ENCODE measurements at places on chromosomes 7 and 10.

DNA sequence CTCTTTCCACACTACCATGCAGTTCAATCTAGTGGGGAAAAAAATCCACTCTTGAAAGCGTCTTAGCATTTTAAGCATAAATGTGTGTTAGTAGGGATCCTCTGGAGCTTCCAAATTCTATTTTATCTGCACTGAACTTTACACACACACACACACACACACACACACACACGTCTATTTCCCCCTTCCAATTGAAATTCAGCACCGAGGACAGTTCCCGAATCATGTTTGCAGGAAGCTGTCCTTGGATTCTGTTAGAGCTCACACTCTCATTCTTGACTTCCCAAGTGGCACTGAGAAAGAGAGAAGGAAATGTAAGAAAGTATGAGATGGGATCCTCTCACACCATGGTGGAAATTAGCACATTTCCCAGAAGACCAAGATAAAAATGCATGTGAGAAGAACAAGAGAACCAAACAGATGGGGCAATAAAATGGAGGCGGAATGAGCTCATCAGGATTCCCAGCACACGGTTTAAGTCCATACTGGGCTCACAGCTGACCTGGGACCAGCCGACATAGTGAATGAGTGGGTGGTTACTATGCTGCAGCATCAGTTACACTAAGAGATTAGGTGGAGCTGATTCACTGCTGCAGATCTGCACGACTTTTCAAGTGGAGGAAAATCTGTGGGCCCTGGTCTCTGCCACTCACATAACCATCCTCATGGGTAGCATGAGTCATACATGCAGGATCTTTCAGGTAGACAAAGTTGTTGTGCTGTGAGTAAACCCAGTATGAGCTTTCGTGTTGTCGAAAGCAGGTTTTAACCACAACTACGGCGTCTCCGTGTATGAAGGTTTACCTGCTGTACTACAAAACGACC is 3.3 kb upstream of the NPTX2 start:
- no peak for DNase-seq

DNA sequence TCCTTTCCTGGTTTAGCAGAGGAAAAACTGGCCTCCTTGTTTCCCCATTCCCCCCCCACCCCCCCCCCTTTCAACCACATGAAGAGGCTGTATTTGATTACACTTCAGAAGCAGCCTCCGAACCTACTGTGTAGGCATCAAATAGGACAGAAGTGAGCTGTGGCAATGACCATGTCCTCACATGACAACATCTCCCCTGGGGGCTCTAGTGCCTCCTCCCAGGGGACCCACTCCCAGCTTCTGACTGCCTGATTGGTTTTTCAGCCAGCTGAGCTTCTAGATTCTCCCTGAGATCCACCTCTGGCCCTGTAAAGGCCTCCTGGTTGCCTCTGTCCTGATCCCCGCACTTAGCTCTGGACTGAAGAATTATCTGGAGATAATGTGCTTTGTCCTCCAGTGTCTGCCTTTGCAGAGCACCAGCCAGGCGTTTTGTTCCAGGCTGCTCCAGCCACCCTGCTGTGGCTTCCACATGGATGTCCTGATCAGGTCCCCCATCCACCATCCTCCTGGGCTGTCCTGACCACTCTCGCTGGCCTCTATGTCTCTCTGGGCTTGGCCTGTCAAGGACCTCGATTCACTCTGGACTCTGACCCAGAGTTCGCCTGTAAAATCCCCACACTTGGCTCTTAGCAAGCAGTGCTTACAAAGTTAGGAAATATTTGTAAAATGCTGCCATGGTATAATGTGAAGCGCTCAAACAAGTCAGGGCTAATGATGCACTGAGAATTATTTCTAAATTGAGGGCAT is 42.4 kb upstream of the TOMM7 start:
- DNase-seq: no peak

GRCh38 chr7:110371709-110372108 is 719.2 kb upstream of the LRRN3 start:
- no peak for DNase-seq

- no peak for DNase-seq
Observed at GRCh38 chr10:23013581-23014335, 81.6 kb upstream of the MSRB2 start.

- DNase-seq: no peak
Observed at GRCh38 chr7:107103369-107103768, 58.9 kb downstream of the PRKAR2B start.

DNA sequence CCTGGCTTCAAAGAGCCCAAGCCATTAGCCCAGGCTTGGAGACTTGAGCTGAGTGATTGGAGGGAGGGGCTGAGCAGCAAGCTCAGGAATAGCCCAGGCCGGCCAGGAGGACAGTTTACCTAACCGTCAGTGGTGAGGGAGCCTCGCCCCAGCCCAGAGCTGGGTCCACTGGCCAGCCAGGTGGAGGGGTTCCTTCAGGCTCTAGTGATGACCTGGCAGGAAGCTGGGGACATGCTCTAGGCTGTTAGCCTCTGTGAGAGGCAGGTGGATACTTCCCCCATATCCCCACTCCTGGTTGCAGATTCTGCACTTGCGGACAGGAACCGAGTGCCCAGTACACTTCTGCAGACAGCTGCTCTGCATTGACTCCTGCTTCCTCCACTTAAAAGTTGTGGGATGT is 61.2 kb upstream of the ANTXRL start:
- no peak for DNase-seq

- no peak for DNase-seq
Observed at GRCh38 chr7:132377015-132377414, 199.3 kb downstream of the PLXNA4 start.

GRCh38 chr10:46323176-46323575 is 36.4 kb downstream of the ANTXRL start:
- no peak for DNase-seq

DNA sequence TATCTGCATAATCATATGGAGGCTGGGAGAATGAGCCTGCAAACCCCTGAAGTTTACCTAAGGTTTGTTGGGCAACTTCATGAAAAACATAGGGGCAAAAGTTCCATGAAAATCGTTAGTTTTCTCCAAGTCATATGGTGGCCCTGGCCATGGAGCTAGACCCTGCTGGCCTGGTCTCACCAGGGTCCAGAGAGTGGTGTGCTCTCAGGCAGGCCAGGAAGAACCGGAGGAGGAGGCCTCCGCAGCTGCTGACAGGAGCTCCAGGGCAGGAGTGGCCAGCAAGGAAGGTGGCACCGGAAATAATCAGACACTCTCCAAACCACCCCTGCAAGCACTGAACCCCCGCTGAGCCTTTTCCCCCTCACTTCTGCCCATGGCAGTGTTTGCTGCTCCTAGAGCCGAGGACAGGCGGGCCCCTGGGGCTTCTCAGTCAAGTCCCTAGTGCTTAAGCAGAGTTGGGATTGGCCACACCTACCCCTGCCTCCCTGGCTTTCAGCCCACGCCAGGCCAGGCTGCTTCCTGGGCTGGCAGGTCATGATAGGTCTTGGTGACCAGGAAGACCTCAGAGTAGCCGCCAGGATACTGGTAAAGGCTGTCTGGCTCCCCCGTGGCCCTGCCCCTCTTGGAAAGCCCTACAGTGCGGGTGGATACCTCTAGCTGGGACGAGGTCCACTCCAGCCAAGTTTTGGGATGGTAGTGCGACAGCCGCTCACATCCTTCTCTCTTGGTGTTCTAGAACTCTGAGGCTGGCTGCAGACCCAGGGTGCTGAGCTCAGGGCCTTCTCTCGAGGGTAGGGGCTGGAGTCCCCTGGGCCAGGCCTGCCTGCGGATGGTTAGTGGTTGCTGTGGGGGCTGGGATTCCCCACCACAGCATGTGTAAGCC is 242.8 kb downstream of the MGMT start:
- DNase-seq: no peak

- no peak for DNase-seq
Observed at GRCh38 chr10:19944911-19945663, 128.9 kb downstream of the PLXDC2 start.

GRCh38 chr10:99685597-99685967 is 26.3 kb downstream of the ENTPD7 start:
- no peak for DNase-seq

DNA sequence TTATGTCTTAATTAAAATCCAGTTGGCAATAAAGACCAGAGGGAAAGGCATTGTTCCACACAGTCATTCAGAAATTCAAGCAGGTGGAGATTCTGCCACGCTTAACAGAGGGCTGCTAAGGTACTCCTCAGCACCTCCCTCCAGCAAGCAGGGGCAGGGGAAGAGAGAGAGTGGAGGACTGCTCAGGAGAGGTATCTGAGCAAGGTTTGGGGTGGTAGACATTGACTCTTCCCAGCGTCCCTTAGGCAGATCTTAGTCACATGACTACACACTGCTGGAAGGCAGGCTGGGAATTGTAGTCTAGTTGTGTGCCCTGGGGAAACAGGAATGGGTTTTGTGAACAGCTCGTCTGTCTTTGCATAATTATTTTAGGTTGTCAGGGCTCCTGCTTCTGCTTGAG is 181.6 kb downstream of the NPSR1 start:
- no peak for DNase-seq

- peak; percentile 77 for DNase-seq
Observed at GRCh38 chr10:102231357-102232318, 5.5 kb downstream of the ELOVL3 start.

GRCh38 chr7:36819639-36820038 is 95.3 kb upstream of the AOAH start:
- no peak for DNase-seq

DNA sequence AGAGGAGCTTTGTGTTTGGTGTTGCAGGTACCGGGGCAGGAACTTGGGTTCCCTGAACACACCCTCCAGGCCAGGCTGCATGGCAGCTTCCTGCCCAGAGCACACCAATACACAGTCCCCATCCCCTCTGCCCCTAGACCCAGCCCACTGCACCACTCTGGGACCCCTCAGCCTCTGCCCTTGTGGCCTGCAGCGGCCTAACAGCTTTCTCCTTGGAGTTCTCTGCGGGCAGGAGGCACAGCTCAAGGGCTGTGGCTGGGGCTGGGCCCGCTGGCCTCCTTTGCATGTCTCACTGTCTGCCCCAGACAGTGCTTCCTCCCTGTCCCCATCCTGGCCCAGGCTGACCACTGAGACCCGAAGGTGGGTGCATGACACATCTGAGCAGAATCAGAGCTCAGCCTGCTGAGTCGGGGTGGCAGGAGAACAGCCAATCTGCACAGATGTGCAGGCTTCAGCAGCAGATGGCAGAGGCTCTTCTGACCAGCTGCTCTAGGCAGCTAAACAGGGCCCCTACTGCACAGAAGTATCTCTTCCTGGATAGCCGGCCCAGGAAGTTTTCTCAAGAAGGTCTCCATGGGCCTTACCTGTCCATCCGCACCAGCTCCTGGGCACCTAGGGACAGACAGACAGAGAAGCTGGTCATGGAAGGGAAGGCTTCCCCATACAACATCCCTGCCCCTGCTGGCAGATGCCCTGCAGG is 20.8 kb downstream of the VSIR start:
- no peak for DNase-seq

GRCh38 chr7:45970454-45970853 is 49.4 kb upstream of the IGFBP3 start:
- DNase-seq: no peak

- DNase-seq: no peak
Observed at GRCh38 chr7:76259124-76260093, 43.1 kb upstream of the HSPB1 start.

DNA sequence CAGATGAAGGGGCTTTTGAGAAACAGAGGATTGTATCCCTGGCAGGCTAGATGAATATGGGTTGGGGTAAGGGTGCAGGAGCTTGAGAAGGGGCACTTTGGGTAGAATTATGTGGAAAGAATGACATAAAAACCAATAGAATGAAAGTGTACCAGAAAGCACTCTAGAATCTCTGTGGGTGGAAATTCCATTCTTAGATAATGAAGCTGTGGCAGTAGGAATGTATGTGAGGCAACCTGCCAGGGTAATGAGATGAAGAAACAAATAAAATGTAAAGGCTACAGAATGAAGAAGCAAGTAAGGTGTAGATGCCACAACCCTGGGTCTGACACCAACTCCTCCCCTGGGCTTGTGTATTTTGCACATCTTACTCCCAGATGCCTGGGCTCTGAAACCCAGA is 16.8 kb downstream of the NOBOX start:
- peak; percentile 63 for DNase-seq

DNA sequence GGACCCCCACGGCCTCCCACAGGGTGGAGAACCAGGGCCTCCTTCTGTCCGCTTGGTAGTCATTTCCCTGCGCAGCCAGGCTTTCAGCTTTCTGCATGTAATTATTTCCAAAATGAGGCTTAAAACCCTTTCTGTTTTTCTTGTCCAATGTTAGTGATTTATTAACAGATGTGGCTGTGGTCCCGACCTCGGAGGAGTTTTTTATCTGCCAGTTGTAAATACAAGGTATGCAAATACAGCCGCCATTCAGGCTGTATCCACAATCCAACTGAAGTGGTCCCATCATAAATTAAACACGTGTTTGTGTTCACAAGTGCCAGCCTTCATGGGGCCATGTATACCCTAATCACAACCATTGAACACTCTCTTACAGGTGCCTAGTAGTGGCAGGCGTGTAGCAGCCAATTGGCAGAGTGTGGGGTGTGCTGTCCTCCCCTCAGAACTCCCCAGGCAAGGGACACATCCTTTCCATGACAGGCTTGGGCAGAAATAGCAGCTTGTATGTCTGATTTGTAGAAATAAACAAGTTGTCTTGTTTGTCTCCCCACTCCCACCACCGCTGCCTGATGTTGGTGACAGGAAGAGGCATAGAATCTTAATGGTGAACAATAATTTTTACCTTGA is 251.3 kb upstream of the MKI67 start:
- no peak for DNase-seq

DNA sequence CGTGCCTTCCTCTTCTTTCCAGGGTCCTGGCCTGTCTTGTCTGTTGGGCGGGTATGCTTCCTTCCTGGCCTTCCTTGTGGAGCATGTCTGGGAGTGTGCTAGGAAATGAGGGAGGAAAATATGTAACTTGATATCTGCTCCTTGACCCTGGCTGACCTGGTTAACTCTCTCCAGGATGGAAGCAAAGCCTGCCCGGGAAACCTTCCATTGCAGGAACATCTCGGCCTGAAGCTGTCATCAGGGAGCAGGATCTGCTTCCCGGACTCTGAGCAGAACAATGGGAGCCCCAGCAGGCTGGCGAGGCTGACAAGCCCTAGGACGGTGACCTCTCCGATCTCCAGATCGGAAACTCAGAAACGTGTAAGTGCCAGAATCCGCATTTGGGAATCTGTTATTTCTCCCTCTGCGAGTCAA is 340.3 kb downstream of the FRMD4A start:
- peak; percentile 33 for DNase-seq

GRCh38 chr10:44416021-44416771 is 31.3 kb upstream of the CXCL12 start:
- peak; percentile 48 for DNase-seq

GRCh38 chr7:28455486-28455885 is 43.2 kb downstream of the CREB5 start:
- no peak for DNase-seq

GRCh38 chr7:126682176-126682575 is 570.6 kb downstream of the GRM8 start:
- no peak for DNase-seq

GRCh38 chr7:134888141-134888740 is 98.1 kb upstream of the AGBL3 start:
- no peak for DNase-seq
